Right ventricle myocardium superior (tissue), 1 donor: ENCODE measurements at places on chromosomes 12 and 14. TPM values are rescaled to one million over a fixed set of nuclear protein-coding genes. Genes with fewer than 3 reads are reported as not detected.

KCNMB4 gene
- total RNA-seq = 1.2 TPM

CLEC2A gene
- total RNA-seq = not detected

ABCC9 gene
- total RNA-seq = 77.6 TPM

DDX47 gene
- 24.9 TPM for total RNA-seq

OTOGL gene
- total RNA-seq = 0.19 TPM

RNU6-7 gene
- not detected for total RNA-seq

NINJ2 gene
- 12.6 TPM for total RNA-seq

CLEC1A gene
- 2.5 TPM for total RNA-seq

DHRS2 gene
- not detected for total RNA-seq

P2RX2 gene
- total RNA-seq = not detected

DPPA3 gene
- total RNA-seq = not detected

NTS gene
- not detected for total RNA-seq

BIN2 gene
- total RNA-seq = 1.5 TPM

PDE3A gene
- total RNA-seq = 153 TPM

EIF5 gene
- total RNA-seq = 234 TPM

PGAM5 gene
- total RNA-seq = 32.6 TPM

PPP2R5E gene
- 32.9 TPM for total RNA-seq

ANKRD33 gene
- not detected for total RNA-seq

- no peak for DNase-seq
These were observed 79.0 kb downstream of the VWF start for GRCh38 chr12:6045438-6045837.

DNA sequence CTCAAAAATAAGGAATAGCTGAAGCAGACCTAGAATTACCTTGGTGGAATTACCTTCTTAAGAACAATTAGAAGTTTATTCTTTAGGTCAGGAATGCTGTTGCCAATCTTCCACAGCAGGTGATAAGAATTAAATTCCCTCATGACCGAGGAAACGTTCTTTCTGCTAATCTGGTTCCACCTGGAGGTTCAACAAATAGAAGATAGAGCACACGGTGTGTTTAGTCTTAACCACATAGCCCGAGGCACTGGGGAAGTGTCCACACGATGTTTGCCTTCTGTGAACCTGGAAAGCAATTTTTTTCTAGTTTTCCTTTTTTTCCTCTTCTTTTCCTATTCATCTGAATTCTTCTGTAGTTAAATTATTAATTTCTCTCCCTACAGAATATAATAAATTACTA is 906.9 kb downstream of the NRXN3 start:
- no peak for DNase-seq

GRCh38 chr14:35088514-35088913 is 33.3 kb downstream of the PPP2R3C start:
- DNase-seq = no peak

- no peak for DNase-seq
These were observed 1.5 kb upstream of the SPTSSA start for GRCh38 chr14:34463598-34463961.

- no peak for DNase-seq
These were observed 232.8 kb downstream of the TMTC2 start for GRCh38 chr12:82919388-82920054.

DNA sequence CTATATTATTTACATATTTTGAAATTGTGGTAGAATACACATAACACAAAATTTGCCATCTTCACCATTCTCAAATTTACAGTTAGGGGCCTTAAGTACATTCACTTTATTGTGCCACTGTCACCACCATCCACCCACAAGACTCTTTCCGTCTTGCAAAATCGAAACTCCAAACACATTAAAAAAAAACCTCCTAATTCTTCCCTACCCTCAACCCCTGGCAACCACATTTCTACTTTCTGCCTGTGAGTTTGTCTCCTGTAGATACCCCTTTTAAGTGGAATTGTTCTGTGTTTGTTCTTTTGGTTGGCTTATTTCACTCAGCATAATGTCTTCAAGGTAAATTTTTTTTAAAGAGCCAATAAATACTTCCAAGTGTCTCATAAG is 31.6 kb upstream of the AMIGO2 start:
- no peak for DNase-seq

DNA sequence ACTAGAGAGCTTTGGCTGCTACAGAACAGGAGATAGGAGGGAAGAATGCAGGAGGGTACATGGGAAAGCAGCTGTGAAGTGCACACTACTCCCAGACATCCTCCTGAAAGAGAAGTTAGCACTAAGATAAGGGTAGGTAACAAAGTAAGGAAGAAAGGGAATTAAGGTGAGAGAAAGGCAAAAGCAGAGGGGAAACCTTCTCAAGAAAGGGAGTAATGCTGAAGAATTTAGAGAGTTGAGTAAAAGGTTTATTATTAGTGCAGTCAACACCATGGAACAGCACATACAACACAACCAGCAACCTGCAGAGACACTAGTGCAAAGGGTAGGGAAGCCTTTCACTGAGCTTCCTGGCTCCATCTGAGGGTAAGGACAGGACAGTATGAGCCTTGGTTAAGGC is 15.0 kb upstream of the SMARCC2 start:
- DNase-seq = no peak

- DNase-seq = no peak
These were observed 2.4 kb upstream of the KRT84 start for GRCh38 chr12:52387859-52388258.

GRCh38 chr14:75825147-75825592 is 156.6 kb downstream of the TGFB3 start:
- DNase-seq = no peak

DNA sequence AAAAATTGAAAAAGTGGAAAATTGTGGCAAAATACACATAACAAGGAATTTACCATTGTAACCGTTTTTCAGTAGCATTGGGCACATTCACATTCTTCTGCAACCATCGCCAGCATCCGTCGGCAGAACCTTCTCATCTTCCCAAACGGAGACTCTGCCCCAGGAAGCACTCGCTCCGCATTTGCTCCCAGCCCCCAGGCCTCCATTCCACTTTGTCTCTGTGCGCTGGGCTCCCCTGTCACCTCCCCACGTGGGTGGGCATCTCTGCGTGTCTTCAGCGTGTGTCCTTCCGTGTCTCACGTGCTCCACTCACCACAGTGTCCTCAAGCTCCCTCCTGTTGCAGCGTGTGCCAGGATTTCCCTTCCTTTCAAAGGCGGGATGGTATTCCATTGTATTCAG is 9.9 kb downstream of the GPR132 start:
- DNase-seq = no peak

DNA sequence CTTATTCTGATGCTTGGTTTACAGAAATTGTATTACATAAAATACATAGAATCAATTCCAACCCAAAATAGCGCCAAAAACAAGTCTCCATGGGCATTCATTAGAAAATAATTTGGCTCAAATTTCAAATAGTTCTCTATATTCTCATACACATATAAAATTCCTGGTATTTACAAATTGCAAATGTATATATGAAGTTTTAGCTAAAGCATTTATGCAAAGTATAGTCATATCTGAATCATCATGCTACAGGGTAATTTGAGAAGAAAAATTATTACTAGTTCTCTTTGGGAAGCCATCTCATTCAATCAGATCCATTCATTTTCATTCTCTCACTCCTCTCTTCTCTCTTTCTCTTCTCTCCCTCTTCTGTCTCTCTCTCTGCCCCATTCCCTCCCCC is 257.8 kb downstream of the DPF3 start:
- no peak for DNase-seq

GRCh38 chr12:108629824-108630476 is 3.7 kb downstream of the SELPLG start:
- DNase-seq = no peak

DNA sequence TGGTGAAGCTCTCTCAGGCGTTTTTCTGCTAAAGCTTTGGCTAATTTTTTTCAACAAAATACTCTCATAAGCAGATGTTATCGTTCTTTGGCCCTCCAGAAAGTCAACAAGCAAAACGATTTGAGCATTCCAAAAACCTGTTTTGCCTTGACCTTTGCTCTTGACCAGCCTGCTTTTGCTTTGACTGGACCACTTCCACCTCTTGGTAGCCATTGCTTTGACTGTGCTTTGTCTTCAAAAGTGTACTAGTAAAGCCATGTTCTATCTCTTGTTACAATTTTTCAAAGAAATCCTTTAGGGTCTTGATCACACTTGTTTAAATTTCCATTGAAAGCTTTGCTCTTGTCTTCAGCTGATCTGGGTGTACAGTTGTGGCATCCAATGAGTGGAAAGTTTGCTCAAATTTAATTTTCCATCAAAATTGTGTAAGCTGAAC is 10.7 kb upstream of the ARID4A start:
- DNase-seq = no peak

- DNase-seq = no peak
These were observed 143.6 kb downstream of the PAWR start for GRCh38 chr12:79547044-79547734.

GRCh38 chr14:35858521-35859209 is 32.5 kb downstream of the BRMS1L start:
- DNase-seq = no peak

- DNase-seq = no peak
These were observed 671.5 kb upstream of the TMEM132C start for GRCh38 chr12:127595506-127595905.

GRCh38 chr12:27644158-27644845 is 51.9 kb upstream of the REP15 start:
- no peak for DNase-seq

- DNase-seq = no peak
These were observed 4.5 kb downstream of the HCAR1 start for GRCh38 chr12:122726080-122726558.

DNA sequence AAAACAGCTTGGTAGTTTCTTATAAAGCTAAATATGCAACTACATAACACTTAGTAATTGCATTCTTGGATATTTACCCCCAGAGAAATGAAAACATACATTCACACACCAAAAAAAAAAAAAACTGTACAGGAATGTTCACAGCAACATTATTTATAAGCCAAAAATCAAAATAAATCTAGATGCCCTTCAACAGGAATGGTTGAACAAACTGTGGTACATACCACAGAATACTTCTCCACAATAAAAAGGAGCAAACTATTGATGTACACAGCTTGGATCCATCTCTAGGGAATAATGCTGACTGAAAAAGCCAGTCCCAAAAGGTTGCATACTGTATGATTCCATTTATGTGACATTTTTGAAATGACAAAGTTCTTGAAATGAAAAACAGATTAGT is 62.1 kb upstream of the SLC38A4 start:
- DNase-seq = no peak

DNA sequence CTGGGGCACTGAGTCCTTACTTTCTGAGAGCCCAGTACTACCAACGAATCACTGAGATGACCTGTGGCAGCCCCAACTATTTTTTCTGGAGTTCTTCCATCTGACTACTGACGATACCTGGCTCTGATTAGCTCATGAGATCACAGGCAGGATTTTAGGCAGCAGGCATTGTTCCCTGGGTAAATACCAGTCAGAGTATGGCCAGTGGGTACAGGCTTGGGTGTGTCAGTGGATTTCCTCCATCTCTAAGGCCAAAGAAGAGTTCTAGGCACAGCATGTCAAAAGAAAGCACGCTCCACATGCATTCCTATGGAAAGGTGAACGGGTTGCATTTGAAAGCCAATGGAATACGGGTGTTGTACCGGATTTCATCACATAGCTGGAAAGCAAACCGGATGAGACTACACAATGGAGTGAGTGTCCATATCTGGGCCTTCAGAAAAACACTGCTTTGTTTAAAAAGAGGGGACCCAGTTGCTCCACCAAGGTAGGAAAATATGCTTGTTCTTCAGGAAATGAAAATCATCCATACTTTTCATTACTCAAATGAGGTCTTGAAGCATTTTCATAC is 55.0 kb downstream of the PAX9 start:
- DNase-seq = no peak

GRCh38 chr14:103984196-103984595 is 41.9 kb upstream of the RD3L start:
- DNase-seq = no peak

DNA sequence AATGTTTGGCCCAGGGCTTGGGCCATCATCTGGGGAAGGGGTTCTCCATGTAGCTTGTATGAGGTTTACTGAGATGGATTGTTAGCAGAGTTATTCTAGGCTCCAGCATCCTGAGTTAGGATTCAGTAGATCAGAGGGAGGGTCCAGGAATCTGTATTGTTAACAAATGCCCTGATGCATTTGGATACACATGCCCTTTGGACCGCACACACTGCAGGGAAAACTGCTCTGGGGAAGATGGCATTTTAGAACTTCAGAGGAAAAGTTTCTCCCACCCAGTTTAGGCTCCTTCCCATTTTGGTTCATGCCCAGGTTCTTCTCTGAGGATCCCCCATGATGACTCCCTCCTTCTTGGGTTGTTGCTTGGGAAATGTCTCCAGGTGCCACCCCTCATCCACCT is 193.3 kb downstream of the KTN1 start:
- no peak for DNase-seq
